ENCODE measurements at places on chromosomes 7 and 10.

GRCh38 chr10:109821672-109822071, 101.6 kb downstream of the XPNPEP1 start:
- DNase-seq = no peak

- no peak for DNase-seq
These were observed 95.0 kb upstream of the DDC start for GRCh38 chr7:50660040-50660829.

GRCh38 chr10:111221682-111222480, 145.1 kb downstream of the ADRA2A start:
- DNase-seq = no peak

GRCh38 chr10:50550291-50550839, 73.4 kb downstream of the SGMS1 start:
- no peak for DNase-seq

- DNase-seq = no peak
These were observed 194.8 kb downstream of the TMEM178B start for GRCh38 chr7:141268614-141269013.

DNA sequence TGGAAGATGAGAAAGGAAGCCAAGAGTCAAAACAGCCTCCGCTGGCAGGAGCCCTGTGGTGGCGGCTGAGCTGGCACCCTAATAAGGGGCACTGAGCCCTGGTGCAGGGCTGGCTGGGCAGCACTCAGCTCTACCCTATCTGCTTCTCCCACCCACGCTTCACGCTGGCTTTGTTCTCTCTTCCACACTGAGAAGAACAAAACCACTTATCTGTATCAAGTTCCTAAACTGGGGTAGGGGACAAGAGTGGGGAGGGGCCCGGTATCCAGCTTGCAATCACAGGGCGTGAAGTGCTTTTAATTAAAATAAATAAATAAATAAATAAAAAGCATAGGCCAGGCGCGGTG, 52.1 kb downstream of the FAM53B start:
- DNase-seq = no peak

DNA sequence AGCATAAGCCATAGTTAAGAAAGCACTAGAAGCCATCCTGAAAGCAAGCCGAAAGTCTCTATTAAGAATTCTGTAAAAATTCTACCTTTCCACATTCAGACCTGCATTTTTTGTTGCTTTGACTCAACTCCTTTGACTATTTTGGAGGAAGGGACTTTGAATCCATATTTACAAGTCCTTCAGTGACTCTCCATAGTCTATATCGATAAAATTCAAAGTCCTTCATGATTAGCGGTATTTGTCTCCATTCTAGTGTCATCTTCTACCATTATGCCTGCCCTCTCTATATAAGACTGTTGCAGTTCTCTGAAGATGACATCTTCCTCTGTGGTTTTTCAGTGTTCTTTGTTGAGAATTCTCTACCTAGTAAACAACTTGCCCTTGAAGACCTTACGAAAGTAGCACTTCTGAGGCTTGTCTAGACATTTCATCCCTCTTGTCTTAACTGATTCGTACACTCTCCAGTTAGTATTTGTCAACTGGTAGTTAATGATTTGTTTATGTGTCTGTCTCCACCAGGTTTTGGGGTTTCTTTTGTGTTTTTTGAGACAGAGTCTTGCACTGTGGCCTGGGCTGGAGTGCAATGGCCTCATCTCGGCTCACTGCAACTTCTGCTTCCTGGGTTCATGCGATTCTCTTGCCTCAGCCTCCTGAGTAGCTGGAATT, 1.7 kb downstream of the CCSER2 start:
- DNase-seq = no peak

- DNase-seq = no peak
These were observed 793.4 kb downstream of the NRG3 start for GRCh38 chr10:82668221-82668895.

DNA sequence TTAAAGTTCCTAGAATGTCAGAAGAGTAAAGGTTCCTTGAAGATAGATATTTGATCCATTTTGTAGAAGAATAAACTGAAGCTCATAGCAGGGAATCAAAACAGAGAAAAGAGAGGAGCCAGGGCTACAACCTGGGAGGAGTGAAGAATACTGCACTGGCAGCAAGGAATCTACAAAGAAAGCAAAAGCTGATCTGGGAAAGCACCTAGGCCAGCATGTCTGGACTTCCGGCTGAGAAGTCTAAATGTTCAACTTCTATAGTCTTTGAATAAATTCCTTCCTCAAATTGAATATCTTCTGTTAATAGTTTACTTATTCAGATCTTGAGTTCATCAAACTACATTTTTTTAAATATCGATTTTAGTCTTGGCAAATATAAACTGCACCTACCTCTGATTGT, 78.2 kb downstream of the VPS41 start:
- DNase-seq = no peak

GRCh38 chr7:127807340-127807739, 155.3 kb downstream of the SND1 start:
- DNase-seq = no peak

DNA sequence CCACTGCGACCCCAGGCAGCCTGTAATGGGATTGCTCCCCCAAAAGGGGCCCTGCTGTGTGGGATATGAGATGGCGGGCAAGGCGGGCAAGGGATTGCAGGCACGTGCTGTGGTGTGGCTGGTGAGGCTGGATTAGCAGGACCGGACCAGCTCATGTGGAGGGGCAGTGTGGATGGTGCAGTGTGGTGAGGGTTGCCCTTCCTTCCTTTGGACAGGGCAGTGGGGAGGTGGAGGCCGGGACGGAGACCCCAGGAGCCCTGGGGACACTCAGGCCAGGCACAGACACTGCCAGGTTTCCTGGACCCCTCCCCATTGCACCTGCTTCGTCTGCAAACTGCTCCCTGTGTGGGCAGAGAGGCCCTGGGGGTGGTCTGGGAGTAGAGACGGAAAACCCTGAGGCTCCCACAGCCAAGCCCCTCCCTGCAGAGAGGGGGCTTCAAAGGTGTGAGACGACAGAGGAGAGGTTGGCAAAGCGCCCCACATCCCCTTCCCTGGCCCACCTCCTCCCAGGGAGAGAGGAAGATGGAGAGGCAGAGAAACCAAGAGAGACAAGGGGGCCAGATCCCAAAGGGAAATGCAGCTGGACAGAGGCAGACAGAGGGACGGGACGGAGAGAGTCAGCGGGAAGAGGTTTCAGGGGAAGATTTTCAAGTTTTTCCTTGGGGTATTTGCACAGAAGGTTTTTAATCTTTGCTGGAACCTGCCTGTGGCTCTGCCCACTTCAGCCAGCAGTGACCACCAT, 89.2 kb downstream of the MICALL2 start:
- DNase-seq = no peak

DNA sequence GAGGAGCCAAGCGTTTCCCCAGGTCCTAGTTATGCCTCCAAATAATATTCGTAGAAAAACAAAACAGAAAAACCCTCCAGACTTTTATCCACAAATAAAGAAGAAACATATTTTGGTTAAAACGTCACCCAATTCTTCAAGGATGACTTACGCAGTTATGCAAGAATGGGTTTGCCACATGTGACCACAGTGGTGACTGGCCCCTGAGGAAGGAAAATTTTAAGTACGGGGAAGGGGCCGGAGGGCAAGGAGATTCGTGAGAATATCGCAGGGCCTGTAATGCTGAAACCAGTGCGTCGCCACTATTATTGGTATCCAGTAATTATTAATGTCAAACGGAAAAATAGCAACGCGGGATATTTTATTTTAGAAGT, 537 bp upstream of the MRPS24 start:
- DNase-seq = no peak
